ENCODE measurements at places on chromosomes 11 and 22.

- DNase-seq, result no peak
These were observed 20.4 kb downstream of the FCHSD2 start for GRCh38 chr11:73121692-73122091.

DNA sequence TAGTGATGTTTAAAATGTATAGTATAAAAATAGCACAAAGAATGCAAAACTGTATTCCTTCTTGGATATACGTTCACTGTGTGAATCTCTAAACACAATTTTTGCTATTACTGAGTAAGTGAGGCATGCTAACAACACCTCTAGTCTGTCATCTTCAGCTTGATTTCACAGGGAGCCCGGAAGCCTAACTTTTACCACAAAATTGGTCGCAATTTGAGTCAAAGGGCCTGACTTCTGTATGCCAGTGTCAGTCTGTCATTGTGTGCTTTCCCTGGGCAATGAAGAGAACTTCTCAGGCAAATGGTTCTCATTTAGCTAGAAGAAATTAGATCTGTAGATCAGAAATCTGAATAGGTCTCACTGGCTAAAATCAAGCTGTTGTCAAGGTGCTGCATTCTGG lies 1059.5 kb downstream of the FAM181B start:
- no peak for DNase-seq

GRCh38 chr22:21951931-21952465 lies 650 bp downstream of the PPM1F start:
- DNase-seq, result no peak

GRCh38 chr11:34960277-34960676 lies 43.9 kb downstream of the PDHX start:
- DNase-seq, result peak; percentile 15

Measured in COLO829 (cell line).